HEK293T (cell line): ENCODE measurements at places on chromosomes 11 and 22.

DNA sequence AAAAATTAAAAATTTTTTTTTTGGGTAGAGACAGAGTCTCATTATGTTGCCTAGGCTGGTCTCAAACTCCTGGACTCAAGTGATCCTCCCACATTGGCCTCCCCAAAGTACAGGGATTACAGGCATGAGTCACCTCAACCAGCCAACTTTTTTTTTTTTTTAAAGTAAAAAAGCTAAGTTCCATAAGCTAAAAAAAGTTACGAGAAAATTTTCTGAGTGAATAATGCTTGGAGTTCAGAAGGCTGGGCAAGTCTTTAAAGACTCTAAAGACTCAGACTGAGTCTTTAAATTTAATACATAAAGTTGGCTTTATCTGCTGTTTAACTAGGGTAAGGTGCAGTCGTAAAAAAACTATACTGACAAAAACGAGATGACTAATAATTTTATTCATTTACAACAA lies 5.6 kb downstream of the DDX6 start:
- DNase-seq = no peak

GRCh38 chr22:34645375-34645774 lies 420.6 kb upstream of the ISX start:
- no peak for DNase-seq

DNA sequence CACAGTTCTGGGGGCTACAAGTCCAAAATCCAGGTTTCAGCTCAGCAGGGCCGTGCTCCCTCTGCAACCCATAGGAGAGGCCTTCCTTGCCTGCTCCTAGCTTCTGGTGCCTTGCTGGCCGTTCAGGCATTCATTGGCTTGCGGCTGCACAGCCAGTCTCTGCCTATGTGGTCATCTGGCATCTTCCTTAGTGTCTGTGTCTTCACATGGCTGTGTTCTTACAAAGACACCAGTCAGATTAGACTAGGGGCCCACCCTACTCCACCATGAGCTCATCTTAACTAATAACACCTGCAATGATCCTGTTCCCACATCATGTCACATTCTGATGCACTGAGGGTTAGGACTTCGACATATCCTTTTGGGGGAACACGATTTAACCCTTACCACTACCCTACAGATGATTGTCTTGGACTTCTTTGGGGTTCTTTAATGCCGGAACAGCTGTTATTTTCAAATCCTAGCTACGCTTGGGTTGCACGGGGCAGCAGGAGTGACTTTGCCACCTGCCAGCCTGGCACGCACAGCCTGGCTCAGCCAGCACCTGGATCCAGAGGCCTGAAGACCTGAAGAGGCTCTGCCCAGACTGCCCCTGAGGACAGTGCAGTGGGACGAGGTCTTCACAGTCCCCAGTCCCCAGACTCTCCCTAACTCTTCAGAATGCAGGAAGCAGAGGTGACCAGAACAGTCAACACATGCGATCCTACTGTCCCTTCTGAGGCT lies 7.7 kb upstream of the NEAT1 start:
- no peak for DNase-seq

DNA sequence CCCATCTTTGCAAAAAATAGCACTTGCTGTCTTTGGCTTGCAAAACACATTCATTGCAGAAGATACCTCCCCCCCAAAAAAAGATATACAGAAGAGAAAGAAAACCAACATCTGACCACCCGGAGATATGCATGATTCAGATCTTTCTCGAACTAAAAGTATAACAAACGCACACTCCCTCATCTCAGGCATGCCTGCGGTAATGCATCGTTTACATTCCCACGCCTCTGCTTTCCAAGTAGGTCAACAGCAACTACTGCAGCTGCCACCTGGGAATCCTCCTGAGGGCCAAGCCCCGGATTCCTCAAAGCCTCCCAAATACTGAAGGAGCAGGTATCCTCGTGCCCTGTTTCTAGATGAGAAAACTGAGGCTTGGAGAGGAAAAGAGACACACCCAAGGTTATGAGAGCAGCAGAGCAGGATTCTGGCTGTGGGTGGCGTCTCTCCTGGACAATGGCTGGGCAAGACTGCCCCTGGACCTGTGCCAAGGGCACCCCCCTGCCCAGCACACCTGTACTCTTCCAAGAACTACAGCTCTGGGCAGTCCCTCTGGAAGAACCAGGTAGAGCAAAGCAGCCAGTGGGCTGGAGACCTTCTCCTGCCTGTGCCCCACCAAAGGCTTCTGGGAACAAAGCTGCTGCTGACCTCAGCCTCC lies 38.1 kb downstream of the NUP50 start:
- DNase-seq = no peak

GRCh38 chr22:45452565-45453379 lies 39.3 kb downstream of the RIBC2 start:
- DNase-seq = no peak

DNA sequence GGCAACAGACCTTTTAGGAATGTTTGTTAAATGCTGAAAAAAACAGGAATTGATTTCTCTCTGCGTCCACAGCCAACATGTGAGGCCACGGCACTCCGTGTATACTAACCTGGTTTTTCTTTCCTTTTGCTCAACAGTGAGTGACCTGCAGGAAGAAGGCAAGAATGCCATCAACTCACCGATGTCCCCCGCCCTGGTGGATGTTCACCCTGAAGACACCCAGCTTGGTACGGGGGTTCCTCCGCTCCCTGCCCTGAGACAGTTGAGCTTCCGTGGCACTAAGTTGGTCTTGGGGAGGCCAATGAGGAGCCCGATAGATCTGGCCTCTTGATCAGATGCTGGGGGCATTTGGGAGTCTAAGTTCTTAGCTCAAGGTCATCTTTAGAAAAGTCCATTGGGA lies 69.7 kb downstream of the PARVB start:
- no peak for DNase-seq

- DNase-seq = peak; percentile 37
These were observed 522 bp downstream of the CORO1B start for GRCh38 chr11:67442504-67443404.

DNA sequence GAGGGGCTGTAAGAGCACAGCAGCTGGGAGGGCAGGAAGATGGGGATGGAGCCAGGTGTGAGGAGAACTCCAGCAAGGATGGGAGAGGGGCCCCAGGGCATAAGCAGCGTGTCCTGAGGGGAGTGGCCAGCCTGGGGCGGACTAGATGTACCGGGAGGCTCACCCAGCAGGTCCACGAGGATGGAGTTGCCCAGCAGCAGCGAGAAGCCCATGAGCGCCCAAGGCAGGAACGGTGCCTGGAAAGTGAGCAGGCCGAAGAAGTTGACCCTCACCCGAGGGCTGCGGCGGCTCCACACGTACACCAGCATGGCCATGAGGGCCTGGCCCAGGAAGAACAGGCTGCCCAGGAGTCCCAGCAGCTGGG lies 1.3 kb downstream of the DERL3 start:
- DNase-seq = no peak

DNA sequence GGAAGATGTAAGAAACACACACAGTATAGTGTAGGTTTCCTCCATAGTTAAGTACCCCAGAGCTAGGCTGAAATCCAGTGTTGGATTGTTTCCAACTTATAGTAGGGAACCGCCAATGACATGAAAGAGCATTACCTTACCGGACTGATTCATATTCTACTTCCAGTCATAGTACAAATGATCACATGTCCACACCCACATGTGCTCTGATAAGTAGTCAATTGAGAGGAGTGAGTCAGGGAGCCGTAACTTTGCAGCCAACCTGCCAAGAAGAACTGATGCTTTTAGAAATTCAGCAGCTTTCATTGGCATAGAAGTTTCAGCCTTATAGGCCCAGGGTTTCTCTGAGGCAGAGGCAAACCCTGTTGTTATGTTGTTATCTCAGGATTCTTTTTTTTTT lies 240.6 kb downstream of the ETS1 start:
- DNase-seq = no peak

DNA sequence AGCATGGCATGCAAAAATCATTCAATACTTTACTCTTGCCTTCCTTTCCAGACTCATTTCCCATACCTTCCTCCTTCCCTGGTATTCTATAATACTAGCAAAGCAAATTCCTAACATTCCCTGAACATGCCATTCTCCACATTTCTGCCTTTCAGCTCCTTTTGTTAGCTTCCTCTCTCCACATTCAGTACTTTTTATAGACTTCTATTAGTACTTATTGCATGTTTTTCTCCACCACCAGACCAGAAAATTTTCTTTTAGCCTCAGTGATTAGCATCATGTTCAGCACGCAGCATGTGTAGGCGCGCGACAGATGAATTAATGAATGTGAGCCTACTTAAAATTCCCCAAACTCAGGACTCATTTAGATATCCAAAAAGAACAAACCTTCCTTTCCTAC lies 935.3 kb downstream of the DLG2 start:
- DNase-seq = no peak

DNA sequence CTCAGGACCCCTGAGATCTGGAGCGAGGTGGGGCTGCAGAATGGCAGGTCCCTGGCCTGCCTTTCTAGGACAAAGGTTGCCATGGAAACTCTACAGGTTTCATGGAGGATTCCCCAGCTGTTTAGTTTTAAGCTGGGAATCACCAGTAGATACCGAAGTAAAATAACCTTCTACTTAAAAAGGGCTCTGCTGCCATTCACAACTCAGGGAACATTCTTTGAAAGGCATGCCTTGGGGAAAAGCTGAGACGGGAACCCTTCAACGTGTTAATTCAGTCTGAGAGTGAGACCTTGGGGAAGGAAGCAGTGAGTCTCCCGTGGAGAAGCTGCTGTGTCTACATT lies 493.3 kb downstream of the BRD1 start:
- no peak for DNase-seq
